ENCODE measurements at places on chromosomes 3 and 15.

DNA sequence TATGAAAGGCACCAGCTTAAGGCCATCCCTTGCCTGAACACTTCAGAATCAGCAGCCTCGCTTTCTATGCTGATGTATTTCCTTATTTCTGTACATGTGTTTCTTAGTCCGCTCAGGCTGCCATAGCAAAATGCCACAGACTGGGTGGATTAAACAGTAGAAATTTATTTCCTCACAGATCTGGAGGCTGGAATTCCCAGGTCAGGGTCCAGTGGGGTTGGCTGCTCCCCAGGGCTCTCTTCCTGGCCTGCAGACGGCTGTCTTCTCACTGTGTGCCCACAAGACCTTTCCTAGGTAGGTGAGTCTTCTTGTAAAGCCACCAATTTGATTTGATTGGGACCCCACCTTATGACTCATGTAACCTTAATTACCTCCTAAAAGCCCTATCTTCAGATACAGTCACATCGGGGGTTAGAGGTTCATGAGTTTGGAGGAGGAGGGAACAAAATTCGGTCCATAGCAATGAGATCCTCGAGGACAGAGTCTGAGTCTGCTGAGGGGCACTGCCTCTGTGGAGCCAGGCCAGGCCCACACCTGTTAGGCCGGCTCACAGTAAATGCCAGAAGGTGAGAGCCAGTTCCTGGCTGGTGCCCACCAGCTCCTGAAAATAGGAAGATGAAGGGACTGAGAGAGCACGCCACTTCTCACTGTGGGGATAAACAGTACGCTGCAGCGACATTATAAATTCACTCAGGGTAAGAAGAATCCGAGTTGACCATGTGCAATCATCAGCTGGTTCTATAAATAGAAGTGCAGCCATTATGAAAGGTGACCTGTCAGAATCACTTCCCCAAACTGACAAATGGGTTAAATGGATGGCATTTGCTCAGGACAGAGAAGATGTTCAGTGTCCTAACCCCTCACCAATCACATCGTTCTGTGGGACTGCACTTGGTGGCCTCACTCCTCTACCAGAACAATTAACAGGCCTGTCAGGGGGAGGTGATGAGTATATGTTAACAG is 41.1 kb downstream of the CTXND1 start:
- no peak for DNase-seq

DNA sequence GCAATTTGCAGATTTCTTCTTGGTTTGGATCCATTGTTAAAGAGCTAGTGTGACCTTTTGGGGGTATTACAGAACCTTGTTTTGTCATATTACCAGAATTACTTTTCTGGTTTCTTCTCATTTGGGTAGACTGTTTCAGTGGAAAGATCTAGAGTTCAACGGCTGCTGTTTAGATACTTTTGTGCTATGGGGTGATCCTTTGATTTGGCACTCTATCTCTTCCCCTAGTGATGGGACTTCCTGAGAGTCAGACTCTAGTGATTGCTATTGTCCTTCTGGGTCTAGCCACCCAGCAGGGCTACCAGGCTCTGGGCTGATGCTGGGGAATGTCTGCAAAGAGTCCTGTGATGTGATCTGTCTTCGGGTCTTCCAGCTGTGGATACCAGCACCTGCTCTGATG is 46.3 kb upstream of the GADL1 start:
- DNase-seq = no peak

- no peak for DNase-seq
These were observed 579.5 kb downstream of the PDCD6IP start for GRCh38 chr3:34377961-34378360.

- DNase-seq = no peak
These were observed 171.5 kb downstream of the ZMAT3 start for GRCh38 chr3:178900029-178900646.

Measured in type B pancreatic cell (in vitro differentiated cells).